Activated naive CD4-positive, alpha-beta T cell treated with Interleukin-2 at 50 U/mL for 16 hours (primary cell): ENCODE measurements at places on chromosomes 7 and 10.

GRCh38 chr10:113300617-113301016 lies 252.2 kb upstream of the HABP2 start:
- no peak for DNase-seq

GRCh38 chr10:90372451-90372850 lies 485.4 kb downstream of the HTR7 start:
- DNase-seq = no peak

- no peak for DNase-seq
Observed at GRCh38 chr7:4747746-4748145, 27.7 kb upstream of the AP5Z1 start.

- no peak for DNase-seq
Observed at GRCh38 chr7:158204453-158204852, 383.2 kb downstream of the PTPRN2 start.

DNA sequence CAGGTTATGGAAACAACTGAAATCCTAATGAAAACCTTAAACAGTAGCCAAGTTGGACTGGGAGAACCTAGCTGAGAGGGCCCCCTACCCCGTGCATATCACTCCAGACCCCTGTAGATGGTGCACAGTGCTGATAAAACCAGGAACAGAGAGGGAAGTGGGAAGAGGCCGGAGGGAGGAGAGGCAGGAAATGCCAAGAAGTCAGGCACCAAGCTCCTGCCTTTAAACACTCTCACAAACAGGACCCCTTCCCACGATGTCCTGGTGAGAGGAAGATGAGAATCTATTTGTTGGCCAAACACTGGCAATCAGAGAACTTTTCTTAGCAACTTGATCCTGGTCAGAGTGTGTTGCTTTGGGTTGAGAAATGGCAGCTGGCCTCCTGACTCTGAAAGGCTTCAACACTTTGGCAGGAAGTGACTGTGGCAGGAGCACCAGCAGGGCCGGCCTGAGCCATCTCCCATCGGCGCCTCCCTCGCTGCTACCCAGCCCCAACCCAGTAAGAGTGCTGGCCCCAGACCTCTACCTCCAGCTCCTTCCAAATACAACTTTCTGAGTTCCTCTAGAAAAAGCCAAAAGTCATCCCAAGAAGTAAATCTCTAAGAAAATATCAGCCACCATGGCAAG lies 39.5 kb downstream of the GSDME start:
- no peak for DNase-seq

DNA sequence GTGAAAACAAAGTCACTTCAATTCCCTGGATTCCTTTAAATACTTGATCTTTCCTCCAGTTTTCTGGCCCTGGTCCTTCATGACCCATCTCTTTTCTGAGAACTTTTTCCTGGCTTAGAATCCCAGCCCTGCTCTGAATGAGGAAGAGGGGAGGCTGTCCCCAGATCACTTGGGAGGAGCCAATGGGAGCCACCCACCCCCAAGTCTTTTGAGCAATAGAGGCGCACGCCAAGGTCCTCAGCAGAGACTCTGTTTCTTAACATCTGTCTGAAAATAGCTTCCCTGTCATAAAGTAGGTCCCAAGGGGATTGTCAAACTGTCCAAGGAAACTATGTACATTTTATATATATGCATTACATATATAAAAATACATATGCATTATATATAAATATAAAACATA lies 126.8 kb downstream of the ADRA2A start:
- DNase-seq = no peak

DNA sequence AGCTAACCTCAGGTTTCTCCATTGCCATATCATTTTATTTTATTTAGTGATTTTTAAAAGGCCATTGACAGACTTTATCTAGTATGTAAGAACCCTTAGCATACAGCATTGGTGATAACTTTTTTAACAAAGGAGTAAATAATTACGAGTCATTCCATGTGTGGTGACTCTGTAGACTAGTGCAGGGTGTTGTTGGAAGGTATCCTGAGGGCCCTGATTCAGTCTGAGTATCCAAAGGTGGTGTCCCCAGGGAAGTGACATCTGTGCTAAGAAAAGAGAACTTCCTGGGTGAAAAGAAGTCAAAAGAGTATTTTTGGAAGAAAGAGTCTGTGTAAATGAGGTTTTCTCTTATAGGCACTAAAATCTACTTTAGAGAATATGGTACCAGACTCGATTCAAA lies 308.4 kb downstream of the C7orf25 start:
- DNase-seq = no peak

DNA sequence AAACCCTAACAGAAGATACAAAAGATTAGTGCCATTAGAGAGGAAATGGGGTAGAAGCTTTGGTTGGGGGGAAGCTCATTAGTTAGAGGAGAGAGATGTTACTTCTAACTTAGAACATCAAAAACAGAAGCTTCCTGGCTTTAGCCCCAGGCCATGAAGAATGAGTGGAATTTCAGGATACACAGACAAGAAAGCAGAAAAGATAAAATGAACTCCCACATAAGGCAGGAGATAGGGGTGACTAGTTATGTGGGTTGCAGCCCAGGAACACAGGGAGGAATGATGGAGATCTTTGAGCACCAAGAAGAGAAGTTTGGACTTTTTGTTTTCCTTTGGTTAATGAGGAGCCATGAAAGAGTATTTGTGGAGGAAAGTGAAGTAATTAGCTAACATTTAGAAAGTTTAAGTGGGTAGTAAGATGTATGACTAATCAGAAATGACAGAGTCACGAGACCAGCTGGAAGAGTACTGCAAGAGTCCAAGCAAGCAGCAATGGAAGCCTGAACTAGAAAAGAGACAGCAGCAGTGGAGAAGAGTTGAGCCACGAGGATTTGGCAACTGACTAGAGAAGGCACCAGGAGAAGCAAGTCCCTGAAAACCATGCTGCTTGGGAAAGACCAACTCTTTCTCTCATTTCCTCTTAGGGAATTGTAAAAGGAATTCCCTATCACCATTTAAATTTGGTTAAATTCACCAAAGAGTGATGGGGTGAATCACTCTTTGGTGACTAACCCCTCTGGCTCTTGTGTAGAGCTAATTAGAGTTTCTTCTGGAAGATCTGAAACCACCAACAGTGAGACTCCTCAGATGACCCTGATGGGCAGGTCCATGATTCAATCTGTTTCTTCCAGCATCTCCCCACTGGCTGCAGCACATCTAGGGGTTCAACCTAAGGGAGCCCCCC lies 131.9 kb downstream of the KCNMA1 start:
- DNase-seq = no peak
